T follicular helper cell (primary cell): ENCODE measurements at places on chromosomes 2 and 18.

GRCh38 chr18:58310517-58310916, 266.5 kb downstream of the NEDD4L start:
- no peak for DNase-seq

GRCh38 chr2:120819720-120820210, 84.1 kb downstream of the GLI2 start:
- no peak for DNase-seq

GRCh38 chr2:169082995-169083394, 13.6 kb downstream of the DHRS9 start:
- DNase-seq, result no peak

DNA sequence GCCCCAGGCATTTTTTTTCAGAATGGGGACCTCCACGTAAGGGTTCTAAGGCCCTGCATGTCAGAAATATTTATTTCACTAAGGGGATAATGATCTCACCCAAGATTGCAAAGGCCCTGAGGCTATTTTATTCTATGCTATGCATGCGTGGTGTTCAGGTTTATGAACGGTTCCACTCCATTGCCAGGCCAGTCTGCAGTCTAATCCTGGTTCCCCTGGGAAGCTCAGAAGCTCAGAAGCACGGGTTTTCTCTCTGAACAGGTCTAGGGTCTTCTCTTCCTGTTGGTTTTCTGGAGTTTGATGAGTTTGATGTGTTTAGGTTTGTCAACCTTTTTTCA, 256.4 kb upstream of the PXDN start:
- DNase-seq, result no peak
